ENCODE measurements at places on chromosomes 6 and 20.

GRCh38 chr6:6875818-6876470 lies 231.8 kb upstream of the RREB1 start:
- no peak for DNase-seq

- no peak for DNase-seq
Measured at GRCh38 chr6:72560721-72561593, 60.9 kb upstream of the KCNQ5 start.

DNA sequence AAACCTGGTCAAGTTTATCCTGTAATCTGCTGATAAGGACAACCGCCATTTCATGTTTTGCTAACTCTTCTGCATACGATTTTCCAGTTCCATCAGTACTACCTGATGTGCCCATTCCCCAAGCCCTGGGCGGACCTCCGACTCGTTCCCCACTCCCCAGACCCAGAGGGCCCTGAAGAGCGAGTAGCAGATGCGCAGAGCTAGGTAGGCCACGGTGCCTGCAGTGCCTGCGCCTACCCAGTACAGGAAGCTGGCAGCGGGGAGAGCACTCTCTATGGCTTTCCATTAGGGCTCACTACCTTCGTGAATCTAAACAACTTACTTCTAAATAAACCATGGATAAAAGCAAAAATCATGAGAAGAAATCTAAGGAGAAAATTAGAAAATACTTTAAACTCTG lies 14.3 kb upstream of the ZDHHC14 start:
- DNase-seq = no peak

GRCh38 chr6:81683912-81684311 lies 68.6 kb downstream of the TENT5A start:
- no peak for DNase-seq

DNA sequence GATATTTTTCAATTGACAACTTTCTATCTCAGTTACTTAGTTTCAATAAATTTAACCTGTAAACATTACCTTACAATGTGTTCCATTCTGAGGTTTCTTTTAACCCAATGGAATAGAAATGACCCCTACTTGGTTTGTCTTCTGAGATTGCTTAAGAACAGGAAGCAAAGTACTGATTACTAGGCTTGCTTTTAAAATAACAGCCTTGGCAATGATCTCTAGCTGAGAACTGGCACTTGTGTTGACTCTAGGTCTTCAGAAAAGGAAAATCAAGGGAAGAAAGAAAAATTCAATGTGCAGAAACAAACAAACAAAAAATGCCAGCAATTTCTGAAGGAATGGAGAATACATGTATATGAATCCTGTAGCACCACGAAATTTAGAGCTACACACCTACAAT lies 66.1 kb downstream of the SYNE1 start:
- DNase-seq = no peak

DNA sequence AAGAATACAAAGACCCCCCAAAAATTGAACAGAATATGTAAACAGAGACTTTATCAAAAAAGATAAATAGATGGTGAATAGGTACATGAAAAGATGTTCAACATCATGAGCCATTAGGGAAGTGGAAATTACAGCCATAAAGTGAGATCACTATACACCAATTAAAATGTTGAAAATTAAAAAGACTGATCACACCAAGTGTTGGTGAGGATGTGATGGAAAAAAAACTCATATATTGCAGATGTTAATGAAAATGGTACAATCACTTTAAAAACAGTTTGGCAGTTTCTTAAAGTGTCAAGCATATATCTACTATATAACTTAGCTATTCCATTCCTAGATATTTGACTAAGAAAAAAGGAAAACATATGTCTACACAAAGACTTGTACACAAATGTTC lies 280.5 kb downstream of the DHX35 start:
- no peak for DNase-seq

DNA sequence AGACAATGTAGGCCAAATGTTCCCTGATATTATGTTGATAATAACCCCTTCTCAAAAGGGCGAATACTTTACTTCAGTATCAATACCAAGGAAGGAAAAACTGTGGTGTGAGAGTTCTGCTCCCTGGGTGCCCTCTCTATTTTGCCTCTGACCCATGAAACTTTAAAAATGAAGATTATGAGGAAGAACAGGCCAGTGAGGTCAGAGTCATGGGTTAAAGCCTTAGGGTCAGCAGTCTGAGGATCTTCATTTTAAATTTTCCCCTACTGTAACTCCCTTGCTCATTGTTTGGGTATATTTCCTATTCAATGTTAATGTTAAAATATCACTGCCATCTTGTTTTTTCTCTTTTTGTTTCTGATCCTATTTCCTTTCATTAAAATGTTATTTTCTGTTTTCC lies 47.9 kb downstream of the PRKN start:
- no peak for DNase-seq

GRCh38 chr20:44464514-44464913 lies 11.2 kb upstream of the TTPAL start:
- DNase-seq = no peak

- no peak for DNase-seq
Measured at GRCh38 chr6:121235386-121235785, 98.9 kb downstream of the TBC1D32 start.

GRCh38 chr6:153103319-153103655 lies 27.8 kb downstream of the RGS17 start:
- DNase-seq = no peak

- no peak for DNase-seq
Measured at GRCh38 chr20:22682381-22682780, 98.0 kb upstream of the FOXA2 start.

- DNase-seq = no peak
Measured at GRCh38 chr20:25320035-25320800, 70.4 kb downstream of the ABHD12 start.

DNA sequence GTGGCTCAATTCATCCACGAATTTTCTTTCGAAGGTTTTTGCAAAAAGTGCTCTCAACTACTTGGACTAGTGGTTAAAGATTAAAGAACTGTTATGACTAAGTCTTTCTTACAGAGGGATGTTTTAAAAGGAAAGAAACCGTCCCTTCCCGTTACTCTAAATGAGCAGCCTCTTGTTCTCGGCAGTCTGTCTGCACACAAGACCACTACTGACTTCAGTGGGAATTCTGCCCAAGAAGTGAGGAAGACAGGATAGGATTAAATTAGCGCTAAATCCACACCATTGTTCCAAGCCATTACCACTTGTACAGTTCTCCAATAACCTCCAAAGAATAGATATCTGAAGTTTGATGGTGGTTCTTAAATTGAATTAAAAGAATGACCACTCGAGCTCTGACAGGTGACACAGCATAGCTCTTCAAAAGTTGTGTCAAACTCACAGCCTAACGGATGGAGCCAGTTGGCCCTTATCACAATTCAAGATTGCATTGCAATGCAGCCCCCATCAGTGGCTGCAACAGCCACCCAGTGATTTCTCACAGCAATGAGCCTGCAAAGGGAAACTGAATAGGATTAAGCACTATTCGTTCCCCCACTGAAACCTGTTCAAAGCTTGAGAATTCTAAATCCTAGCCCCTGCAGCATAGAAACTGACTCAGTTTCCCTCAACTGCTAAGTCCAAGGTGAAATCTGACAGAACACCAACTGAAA lies 1.8 kb downstream of the EPB41L2 start:
- DNase-seq = no peak
